ENCODE measurements at places on chromosomes 4 and X.

- DNase-seq, result no peak
Observed at GRCh38 chr4:82718162-82718940, 80.2 kb downstream of the SCD5 start.

DNA sequence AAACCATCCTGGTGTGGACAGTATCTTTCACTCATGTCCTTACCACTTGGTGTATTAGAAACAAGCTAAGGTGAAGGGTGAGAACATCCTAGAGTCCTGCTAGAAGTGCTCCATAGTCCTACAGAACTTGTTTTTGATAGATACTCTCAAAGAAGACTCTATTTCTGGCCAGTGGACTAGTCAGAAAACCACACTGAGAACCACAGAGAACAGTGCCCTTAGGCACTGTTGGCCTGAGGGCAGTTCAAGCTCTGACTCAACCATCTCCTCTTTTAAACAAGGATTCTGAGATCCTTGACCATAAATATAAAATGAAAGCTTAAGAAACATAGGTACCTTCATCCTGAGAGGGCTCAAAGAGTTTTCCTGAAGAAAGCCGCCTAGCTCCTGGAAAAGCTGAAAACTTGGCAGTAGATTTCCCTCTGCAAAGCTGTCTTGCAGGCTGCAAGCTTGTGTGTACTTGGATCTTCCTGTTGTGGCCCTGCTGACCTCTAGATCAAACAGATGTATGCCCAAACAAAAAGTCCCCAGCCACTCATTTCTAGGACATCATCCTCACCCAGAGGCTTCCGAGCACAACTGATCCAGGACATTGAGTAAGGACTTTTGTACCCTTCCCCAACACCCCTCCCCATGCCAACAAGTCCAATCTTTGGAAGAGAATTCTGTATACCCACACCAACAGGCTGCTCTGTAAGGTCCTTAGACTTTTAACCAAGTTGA is 111.6 kb upstream of the CXCL13 start:
- DNase-seq, result no peak

DNA sequence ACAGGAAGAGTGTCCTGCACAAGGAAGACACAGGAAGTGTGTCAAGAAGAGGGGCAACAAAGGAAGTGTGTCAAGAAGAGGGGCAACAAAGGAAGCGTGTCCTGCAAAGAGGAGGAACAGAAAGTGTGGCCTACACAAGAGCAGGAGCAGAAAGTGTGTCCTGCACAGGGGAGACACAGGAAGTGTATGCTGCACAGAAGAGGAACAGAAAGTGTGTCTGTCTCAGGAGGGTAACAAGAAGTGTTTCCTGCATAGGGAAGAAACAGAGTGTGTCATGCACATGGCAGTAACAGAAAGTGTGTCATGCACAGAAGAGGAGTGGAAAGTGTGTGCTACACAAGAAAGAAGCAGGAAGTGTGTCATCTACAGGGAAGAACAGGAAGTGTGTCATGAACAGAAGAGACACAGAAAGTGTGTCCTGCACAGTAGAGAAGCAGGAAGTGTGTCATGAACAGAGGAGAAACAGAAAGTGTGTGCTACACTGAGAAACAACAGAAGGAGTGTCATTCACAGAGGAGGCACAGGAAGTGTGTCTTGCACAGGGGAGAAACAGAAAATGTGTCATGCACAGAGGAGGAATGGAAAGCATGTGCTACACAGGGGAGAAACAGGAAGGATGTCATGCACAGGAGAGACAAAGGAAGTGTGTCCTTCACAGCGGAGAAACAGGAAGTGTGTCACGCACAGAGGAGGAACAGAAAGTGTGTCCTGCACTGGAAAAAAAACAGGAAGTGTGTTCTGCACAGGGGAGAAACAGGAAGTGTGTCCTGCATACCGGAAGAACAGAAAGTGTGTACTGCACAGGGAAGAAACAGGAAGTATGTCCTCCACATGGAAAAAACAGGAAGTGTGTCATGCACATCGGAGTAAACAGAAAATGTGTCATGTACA is 526.4 kb upstream of the PRKX start:
- no peak for DNase-seq

- no peak for DNase-seq
Observed at GRCh38 chr4:113636438-113636818, 125.1 kb downstream of the CAMK2D start.

- DNase-seq, result no peak
Observed at GRCh38 chr4:124530464-124531077, 182.0 kb downstream of the ANKRD50 start.

GRCh38 chr4:56657128-56657527 is 24.0 kb downstream of the HOPX start:
- no peak for DNase-seq

GRCh38 chr4:122604146-122604545 is 16.7 kb downstream of the IL21 start:
- no peak for DNase-seq

- DNase-seq, result no peak
Observed at GRCh38 chr4:11912886-11913285, 484.2 kb upstream of the HS3ST1 start.

DNA sequence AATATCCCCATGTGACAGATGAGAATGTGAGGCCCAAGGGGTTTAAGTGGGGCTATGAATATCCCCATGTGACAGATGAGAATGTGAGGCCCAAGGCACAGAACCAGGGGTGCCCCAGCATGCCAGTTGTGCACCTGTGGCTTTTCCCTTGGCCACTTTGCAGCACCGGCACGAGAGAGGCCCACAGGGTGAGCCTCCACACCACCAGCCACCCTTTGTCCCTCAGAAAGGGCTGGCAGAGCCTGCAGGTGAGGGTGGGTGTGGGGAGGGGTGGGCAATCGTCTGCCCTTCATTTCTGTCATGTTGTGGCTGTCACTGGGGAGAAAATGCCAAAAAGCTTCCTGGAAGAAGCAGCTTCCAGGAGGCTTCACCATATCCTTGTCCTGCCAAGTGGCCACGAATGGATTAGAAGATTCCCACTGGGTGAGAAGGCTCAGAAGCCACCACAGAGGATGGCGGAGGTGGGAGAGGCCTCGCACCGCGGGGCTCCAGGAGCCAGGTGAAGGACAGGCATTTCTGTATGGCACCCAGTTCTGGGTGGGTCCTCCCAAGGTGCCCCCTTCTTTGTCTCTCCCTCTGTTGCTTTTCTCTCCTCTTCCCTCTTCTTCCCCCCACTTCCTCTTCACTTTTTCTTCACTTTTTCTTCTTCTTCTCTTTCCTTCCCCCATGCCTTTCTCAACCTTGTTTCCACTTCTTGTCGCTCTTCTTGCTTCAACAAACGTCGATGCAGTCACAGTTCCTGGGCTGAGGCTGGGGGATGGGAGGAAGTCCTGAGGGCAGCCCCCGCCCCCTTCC is 469 bp upstream of the GPR78 start:
- no peak for DNase-seq

- DNase-seq, result no peak
Observed at GRCh38 chrX:43573441-43574015, 82.6 kb upstream of the MAOA start.

GRCh38 chrX:8025705-8026104 is 98.5 kb upstream of the PNPLA4 start:
- DNase-seq, result no peak

- DNase-seq, result no peak
Observed at GRCh38 chr4:127730142-127730913, at the start of gene SLC25A31. Gene SLC25A31 (plus strand): TSS chr4:127730400. CDS start chr4:127730546, 146 bp downstream.

GRCh38 chr4:143186212-143186611 is 1.5 kb downstream of the USP38 start:
- no peak for DNase-seq

DNA sequence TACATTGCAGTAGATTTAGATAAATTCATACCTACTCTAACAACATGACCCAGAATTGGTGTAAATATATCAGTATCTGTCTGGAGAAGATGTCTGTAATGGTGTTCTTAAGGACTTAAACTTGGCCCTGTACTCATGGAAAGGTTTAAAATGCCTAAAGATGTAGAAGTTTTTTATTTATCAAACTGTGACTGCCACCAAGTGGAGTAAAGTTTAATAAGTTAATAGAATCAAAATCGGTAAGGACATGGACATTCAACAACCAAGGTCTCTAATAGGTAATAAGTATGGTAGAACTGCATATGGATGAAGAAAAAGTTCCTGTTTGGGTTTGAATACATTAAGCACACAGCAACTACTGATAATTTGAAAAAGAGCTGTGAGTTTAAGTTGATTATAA is 474.0 kb upstream of the NDST3 start:
- DNase-seq, result no peak

DNA sequence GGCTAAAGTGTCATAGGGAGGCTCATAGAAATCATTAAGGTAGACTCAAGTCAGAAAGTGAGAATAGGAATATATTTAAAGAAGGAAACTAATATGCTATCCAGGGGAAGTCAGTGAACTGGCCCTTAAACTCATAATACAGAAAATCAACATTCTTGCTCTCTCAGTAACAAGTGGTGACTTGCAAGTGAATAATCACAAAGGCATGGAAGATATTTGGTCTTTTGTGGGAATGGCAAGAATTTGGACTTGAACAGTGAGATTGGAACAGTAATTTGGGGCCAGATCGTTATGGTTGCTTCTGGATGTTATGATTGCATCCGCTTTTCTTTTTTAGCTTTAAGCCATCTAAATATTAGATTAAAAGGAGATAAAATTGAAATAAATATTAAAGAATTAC is 103.8 kb downstream of the TBC1D19 start:
- DNase-seq, result no peak

- DNase-seq, result peak; percentile 42
Observed at GRCh38 chr4:86981789-86982188, 47.0 kb downstream of the AFF1 start.

Measured in T-helper 2 cell (primary cell).